ENCODE measurements at places on chromosomes 12 and 14. TPM values are rescaled to one million over a fixed set of nuclear protein-coding genes. Genes with fewer than 3 reads are reported as not detected.

- DNase-seq = peak; percentile 13
- no peaks in the 10 kb centered on the region for H3K36me3 ChIP-seq
- H3K4me1 ChIP-seq = peaks cover 35% of the 10 kb centered on the region
- peak overlapping the region; percentile 74 for H3K4me3 ChIP-seq
- peak overlapping the region; percentile 64 for H3K27ac ChIP-seq
Measured at GRCh38 chr12:42145197-42145549, 499 bp upstream of the GXYLT1 start.

DNA sequence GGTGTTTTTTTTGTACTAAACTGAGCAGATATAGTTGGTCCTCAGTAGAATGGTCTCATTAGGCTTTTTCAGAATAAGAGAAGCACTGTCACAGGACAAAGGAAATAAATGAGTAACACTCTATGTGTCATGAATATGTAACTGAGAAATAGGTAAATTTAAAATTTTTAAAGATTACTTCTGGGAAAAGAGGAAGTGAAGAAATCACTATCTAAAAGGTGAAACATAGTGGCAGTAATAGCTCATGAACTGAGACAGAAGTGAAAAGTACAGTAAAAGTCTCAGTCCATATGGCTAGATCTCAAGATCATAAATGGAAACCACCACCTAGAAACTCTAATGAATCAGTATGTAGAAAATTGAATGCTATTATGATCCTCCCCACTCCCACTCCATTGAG, 89.3 kb upstream of the TTC7B start:
- H3K4me3 ChIP-seq = no peak overlapping the region
- peak overlapping the region; percentile 70 for H3K27ac ChIP-seq
- H3K27me3 ChIP-seq = no peaks in the 10 kb centered on the region
- peaks cover 10% of the 10 kb centered on the region for H3K36me3 ChIP-seq
- peaks cover 27% of the 10 kb centered on the region for H3K4me1 ChIP-seq
- no peak for DNase-seq

- H3K4me1 ChIP-seq = no peaks in the 10 kb centered on the region
- H3K27ac ChIP-seq = no peak overlapping the region
- no peaks in the 10 kb centered on the region for H3K27me3 ChIP-seq
- no peak for DNase-seq
Measured at GRCh38 chr14:26123459-26123858, 474.4 kb downstream of the NOVA1 start.

DNA sequence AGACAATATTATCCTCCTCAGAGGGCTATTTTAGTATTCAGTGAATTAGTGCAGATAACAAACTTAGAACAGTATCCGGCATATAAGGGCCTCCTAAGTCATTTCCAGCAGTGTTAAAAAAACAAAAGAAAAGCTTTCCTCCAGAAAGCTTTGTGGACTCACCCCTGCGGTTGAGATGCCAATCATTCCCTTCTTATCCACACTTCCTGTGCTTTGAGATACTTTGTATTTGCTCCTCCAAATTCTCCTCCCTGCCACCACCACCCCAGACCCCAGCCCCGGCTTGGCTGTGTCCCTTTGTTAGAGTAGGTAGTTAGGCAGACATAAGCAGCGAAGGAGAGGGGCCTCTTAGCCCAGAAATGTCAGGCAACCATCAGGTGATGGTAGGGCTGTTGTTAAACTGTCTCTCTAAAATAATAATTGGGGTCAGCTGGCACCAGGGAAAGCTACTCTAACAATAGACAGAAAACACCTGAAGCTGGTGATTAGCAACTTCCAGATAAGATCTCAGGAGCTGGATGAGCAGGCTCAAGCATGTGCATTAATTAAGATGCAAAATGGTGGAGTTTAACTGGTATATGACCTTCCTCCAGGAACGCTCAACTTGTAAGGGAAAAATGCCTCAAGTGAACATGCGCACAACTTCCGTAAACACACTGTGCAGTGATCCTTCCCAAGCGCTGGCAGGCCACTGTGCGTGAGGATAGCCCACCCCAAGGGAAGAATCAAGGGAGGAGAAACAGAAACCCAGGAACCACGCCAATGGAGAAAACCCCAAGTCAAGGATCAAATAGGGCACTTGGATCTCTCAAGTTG, 152.1 kb upstream of the EEA1 start:
- no peak overlapping the region for H3K4me3 ChIP-seq
- no peaks in the 10 kb centered on the region for H3K4me1 ChIP-seq
- no peaks in the 10 kb centered on the region for H3K36me3 ChIP-seq

GRCh38 chr14:91125271-91125660, 11.4 kb downstream of the DGLUCY start:
- H3K27ac ChIP-seq = no peak overlapping the region
- no peak for DNase-seq
- peaks cover 33% of the 10 kb centered on the region for H3K36me3 ChIP-seq
- H3K4me1 ChIP-seq = peaks cover 37% of the 10 kb centered on the region

- H3K36me3 ChIP-seq = no peaks in the 10 kb centered on the region
- DNase-seq = no peak
- no peak overlapping the region for H3K27ac ChIP-seq
- H3K4me3 ChIP-seq = no peak overlapping the region
- H3K4me1 ChIP-seq = no peaks in the 10 kb centered on the region
- peaks cover 7% of the 10 kb centered on the region for H3K27me3 ChIP-seq
Measured at GRCh38 chr12:94811611-94812010, 161.3 kb upstream of the TMCC3 start.

Gene NRXN3
- not detected for total RNA-seq

GRCh38 chr12:114318984-114319383, 87.0 kb downstream of the TBX5 start:
- no peak overlapping the region for H3K27ac ChIP-seq
- no peaks in the 10 kb centered on the region for H3K4me1 ChIP-seq
- DNase-seq = no peak

GRCh38 chr12:25146686-25147085, 48.3 kb downstream of the DNAI7 start:
- no peak overlapping the region for H3K4me3 ChIP-seq
- DNase-seq = no peak
- H3K36me3 ChIP-seq = no peaks in the 10 kb centered on the region
- H3K27me3 ChIP-seq = no peaks in the 10 kb centered on the region
- H3K4me1 ChIP-seq = no peaks in the 10 kb centered on the region
- H3K27ac ChIP-seq = no peak overlapping the region

Gene NKX2-1
- total RNA-seq = not detected

Gene SLC10A1
- not detected for total RNA-seq

Gene HIP1R
- total RNA-seq = 22.2 TPM

DNA sequence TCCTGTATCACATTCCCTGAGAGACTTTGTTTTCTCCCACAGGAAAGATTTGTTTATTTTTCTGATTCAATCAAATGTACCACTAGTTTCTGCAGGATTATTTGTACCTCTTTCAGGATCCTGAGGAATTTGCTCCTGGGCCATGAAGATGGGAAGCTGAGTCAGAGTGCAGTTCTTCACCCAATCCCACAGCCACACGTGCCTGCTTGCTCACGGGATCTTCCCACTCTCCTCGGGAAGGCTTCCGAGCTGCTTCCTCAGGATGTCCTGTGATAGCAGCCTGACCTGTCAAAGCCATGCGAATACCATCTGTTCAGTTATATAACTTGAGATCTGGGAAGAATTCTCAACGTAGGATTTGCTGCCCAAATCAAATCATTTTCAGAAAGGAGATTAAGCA, 41.8 kb upstream of the HIF1A start:
- no peaks in the 10 kb centered on the region for H3K27me3 ChIP-seq
- H3K4me3 ChIP-seq = no peak overlapping the region
- H3K27ac ChIP-seq = no peak overlapping the region
- peaks cover 22% of the 10 kb centered on the region for H3K4me1 ChIP-seq

DNA sequence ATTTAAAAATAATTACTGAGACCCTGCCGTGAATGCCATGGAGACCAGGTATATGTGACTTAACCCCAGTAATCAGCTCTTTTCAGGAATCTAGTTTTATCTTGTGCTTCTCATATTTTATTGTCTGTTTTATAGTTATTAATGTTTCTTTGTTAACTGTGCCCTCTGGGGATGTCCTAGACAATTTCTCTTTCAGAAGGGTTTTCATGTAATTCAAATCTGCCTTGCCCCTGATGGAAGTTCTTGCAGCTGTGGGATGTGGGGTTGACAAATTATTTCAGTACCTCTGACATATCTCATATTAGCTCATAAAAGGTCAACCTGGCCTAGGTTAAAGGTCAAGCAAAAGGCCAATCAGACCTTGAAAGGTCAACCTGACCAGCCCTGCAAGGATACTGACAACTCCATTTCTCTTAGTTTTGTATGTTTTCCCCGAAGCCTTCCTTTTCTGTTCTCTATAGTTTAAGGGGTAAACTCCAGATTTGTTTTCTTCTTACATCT, 182.3 kb downstream of the SLC41A2 start:
- no peak for DNase-seq
- H3K4me1 ChIP-seq = no peaks in the 10 kb centered on the region
- H3K27me3 ChIP-seq = peaks cover 4% of the 10 kb centered on the region
- H3K4me3 ChIP-seq = no peak overlapping the region

Gene CPNE6
- not detected for total RNA-seq

DNA sequence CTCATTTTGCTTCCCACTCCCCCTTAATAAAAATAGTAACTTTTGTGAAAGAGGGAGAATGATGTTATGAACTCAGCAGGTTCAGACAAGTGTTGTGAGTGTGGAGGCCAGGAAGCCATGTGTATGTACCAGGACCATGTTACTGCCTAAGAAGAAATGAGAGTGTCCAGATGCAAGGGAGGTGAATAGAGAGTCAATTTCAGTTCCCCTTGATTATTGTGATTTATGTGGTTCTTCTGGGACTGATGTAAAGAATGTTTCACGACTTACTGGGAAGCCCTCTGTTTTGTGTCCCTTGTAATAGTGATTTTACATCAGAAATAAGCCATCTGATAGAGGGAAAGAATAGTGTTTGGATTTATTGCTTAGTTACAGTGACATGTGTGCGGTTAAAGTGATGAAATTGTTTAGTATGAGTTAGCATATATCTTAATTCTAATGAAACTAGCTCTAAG, 32.5 kb downstream of the FBXO34 start:
- DNase-seq = no peak
- peaks cover 61% of the 10 kb centered on the region for H3K4me1 ChIP-seq
- H3K4me3 ChIP-seq = no peak overlapping the region
- H3K36me3 ChIP-seq = peaks cover 9% of the 10 kb centered on the region
- no peaks in the 10 kb centered on the region for H3K27me3 ChIP-seq

- peaks cover 4% of the 10 kb centered on the region for H3K4me1 ChIP-seq
- no peak for DNase-seq
- no peaks in the 10 kb centered on the region for H3K36me3 ChIP-seq
- H3K4me3 ChIP-seq = no peak overlapping the region
Measured at GRCh38 chr14:22194664-22195063, 394.4 kb downstream of the DAD1 start.

DNA sequence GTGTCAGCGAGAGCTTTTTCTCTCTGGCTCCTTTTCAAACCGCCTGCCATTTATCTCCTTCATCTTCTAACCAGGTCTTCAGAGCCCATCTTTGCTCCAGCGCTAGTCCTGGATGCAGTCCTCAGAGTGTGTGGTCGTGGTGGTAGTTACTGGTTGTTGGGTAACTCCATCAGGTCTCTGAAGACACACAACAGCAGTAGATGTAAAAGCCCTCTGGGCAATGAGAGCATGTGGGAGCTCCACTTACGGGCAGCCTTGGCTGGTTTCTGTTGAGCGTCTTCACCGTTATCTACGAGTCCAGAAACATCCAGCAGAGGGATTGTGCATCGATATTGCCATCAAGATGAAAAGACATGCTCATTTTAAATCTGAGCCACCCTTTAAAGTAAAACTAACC, 61.2 kb downstream of the FBXL14 start:
- peak; percentile 37 for DNase-seq
- H3K4me1 ChIP-seq = peaks cover 29% of the 10 kb centered on the region
- peaks cover 61% of the 10 kb centered on the region for H3K27me3 ChIP-seq
- H3K36me3 ChIP-seq = no peaks in the 10 kb centered on the region
- peak overlapping the region; percentile 45 for H3K4me3 ChIP-seq

Gene AMN
- not detected for total RNA-seq

DNA sequence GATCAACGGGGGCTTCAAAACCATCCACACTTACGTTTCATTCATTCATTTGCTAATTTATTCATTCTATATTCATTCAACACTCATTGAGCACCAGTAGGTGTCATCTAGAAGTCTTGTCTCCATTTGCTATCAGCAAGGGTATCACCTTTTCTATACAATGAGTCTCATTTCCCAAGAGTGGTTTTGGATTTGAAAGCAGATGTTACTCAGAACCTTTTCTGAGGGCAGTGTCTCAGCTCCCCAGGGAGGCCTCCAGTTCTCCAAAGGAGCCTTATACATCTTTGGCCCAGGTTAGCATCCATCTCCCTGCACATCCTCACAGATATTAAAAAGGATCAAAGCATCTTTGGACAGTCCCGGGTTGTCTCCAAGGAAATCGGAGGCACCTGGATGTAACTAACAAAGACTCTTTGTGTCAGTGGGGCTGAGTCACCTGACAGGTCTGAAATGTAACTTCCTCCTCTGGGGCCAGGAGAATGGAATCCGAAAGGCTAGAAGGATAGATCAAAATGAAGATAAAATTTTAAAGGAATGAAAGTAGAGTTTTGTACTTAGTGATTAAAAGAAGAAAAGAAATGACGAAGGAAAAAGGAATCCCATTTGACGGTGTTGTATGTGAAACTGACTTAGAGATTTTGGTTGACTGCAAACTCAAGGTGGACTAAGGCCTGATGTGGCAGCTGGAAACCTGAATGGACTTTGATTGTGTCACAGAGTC, 103.0 kb downstream of the VCPKMT start:
- no peak overlapping the region for H3K27ac ChIP-seq
- peaks cover 20% of the 10 kb centered on the region for H3K4me1 ChIP-seq
- H3K36me3 ChIP-seq = peaks cover 21% of the 10 kb centered on the region
- no peak overlapping the region for H3K4me3 ChIP-seq
- DNase-seq = peak; percentile 33

DNA sequence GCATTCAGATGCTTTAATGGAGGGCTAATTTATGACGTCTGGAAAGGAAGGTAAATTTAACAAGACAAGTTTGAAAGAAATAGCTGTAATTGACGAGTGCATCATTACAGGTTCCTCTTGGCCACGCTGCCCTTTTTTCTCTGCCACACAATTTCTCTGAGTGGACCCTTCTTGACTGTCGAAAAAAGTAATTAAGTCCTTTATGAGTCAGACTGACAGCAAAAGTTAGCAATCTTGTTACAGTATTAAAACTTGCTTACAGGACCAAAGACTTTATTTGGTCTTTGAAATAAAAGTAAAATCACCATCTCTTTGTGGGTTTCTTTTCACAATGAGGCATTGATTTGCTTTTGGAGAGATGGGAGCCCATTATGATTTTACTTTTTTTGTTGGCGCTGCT, 42.6 kb downstream of the SAMD4A start:
- no peaks in the 10 kb centered on the region for H3K27me3 ChIP-seq
- no peaks in the 10 kb centered on the region for H3K4me1 ChIP-seq
- no peaks in the 10 kb centered on the region for H3K36me3 ChIP-seq
- no peak for DNase-seq
- H3K27ac ChIP-seq = no peak overlapping the region

Gene SPX
- total RNA-seq = 0.94 TPM

DNA sequence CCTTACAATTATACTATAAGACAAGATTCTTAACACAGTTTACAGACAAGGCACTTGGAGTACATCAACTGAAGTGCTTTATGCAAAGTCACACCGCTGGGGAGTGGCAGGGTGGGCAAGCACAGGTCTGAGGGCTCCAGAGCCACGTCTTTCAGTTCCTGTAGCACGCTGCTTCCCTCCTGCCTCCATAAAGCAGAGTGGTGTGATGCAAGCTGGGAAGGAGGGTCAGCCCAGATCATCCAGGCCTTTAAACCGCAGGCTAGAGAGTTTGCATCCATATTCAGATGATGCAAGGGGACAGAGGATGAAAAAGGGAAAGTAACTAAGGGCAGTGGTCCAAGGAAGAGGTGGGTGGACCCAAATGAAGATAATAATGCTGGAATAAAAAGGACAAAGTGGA, 132.6 kb downstream of the ITPR2 start:
- H3K4me3 ChIP-seq = no peak overlapping the region
- no peak for DNase-seq
- H3K4me1 ChIP-seq = no peaks in the 10 kb centered on the region
- no peak overlapping the region for H3K27ac ChIP-seq
- H3K36me3 ChIP-seq = peaks cover 26% of the 10 kb centered on the region

Data from activated CD4-positive, alpha-beta memory T cell treated with anti-CD3 and anti-CD28 coated beads for 36 hours (primary cell).